ENCODE measurements at places on chromosomes 4 and X.

DNA sequence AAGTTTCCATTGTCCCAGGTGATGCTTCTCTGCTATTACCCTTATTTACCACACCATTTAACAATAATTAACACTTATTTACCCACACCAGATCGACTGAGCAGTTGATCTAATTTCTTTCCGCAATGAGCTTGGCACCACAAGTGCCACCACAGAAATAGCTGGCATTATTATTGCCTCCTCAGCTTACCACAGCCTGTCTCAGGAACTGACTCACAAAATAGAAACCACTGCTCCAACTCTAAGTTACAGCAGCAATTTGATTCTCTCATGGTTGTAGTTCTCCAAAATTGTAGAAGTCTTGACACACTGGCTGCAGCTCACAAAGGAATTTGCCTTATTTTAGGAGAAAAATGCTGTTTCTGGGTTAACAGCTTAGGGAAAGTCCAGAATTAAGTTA is 22.5 kb downstream of the ZNF721 start:
- DNase-seq: peak; percentile 37

DNA sequence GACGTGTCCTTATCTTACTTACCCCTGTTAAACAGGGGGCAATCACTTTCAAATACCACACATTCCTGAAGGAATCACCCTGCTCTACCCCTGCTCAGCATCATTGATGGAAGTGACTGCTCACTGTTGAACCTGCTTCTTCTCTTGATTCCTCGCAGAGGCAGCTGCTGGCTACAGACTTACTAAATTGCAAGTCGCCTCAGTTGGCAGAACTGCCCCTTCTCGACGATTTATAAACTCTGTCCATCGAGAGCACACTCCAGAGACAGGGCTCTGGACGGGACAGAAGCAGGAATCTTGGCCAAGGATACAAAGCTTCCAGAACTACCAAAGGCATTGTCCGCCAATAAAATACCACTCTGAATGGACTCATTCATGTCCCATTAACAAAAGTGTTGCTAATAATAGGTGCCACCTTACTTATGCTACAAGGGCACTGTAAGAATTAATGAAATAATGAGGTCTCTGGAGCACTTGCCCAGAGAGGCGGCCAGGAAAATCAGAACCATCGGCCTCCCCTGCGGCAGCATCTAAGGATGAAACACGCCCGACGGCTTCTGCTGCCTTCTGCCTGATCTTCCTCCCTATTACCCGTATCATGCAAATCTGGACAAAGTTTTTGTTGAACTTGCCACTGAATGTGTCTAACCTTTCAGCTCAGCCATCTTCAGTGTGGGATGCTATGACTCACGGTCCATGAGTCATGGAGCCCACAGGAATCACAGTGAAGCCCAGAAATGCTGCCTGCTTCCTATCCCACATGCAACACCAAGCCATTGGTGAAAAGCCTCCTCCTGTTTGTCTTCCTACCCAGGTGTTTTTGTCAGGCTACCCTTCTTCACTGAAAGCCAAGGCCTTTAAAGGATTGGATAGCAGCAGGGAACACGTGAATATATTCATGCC is 164.9 kb downstream of the MAML3 start:
- DNase-seq: peak; percentile 37

GRCh38 chr4:105191621-105192210 is 45.0 kb downstream of the TET2 start:
- DNase-seq: peak; percentile 50

DNA sequence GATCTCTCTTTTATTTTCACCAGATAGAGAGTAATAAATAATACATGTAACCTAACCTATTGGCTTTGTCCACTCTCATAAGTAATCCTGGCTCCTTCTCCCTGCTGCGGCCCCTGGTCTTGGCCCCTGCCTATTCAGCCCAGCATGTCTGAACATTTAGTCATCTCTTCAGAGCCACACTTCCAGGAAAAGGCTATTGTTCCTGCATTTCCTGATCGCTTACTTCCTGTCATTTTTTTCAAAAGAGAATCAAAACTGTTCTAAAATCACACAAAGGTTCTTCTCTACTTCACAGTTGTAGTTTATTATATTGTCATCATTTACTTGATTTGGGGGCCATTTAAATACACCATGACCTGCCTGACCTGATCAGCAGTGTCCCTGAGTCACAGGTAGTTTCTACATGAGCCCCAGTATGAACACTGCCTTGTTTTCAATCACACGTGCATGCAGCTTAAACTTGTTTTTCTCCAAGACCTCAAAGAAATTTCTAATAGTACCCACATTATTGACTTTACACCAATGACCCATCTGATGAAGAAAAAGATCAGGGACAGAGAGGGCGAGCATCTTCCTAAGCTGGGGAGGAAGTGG is 47.4 kb upstream of the KDR start:
- DNase-seq: no peak

DNA sequence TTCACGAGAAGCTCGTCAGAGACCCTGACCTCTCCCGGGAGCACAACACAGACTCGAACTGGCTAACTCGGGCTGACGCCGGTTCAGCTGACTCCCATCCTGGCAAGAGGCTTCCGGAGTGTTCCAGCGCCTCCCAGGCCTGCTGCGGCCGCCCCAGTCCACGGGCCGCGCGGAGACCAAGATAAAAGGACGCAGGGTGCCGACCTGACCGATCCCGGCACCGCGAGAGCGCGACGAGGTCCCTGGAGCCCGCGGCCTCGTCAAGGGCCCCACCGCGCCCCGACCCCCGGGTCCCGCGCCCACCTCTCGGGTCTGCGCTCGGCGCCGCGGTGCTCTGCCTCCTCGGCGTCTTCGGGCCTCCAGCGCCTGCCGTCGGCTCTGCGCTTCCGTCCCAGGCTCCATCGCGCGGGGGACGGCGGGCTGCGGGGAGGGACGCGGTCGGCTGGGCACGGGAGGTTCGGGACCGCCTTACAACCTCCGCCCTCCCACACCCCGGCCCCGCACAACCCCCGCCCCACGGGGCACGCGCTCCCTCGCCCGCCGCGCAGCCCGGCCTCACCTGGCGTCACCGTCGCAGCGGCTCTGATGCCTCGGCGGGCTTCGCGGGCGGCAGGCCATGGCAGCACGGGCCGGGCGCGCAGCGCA is 426 bp downstream of the SLBP start:
- DNase-seq: peak; percentile 55

GRCh38 chrX:13263560-13264251 is 56.1 kb downstream of the ATXN3L start:
- no peak for DNase-seq

GRCh38 chrX:143964549-143964948 is 80.7 kb downstream of the UBE2NL start:
- no peak for DNase-seq

DNA sequence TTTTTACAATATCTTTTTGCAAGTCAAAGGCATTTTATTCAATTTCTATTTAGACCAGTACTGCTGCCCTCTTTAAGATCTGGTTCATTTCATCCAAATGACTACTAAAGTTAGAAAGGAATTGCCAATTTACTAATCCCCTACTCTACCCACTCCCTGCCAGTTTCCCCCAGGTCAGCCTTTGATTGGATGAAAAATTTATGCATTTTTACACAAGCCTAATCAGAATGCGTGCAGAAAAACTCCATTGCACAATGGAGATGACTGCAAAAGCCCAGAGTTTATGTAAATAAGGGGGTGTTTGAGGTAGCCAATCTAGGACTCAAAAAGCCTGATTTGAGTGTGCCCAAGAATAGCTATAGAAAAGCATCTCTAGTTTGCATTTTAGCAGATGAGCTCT is 310.6 kb downstream of the PABPC4L start:
- DNase-seq: no peak

DNA sequence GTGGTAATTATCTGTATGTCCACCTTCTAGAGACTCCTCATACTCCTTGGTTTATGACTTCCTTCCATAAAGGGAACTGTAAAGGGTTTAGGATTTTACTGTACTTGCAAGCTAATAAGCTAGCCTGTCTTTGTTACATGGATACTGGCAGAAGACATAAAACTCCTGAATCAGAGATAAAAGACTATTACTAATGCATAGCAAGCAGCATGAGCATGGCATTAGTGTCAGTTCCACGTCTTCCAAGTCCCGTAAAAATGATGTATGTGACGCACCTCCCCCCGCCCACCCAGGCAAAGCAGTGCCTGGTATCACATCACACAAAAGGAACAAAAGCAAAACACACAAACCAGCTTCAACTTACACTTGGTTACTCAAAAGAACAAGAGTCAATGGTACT is 71.0 kb downstream of the SLC10A6 start:
- no peak for DNase-seq

- DNase-seq: no peak
Observed at GRCh38 chrX:109793191-109793590, 60.1 kb upstream of the ACSL4 start.

DNA sequence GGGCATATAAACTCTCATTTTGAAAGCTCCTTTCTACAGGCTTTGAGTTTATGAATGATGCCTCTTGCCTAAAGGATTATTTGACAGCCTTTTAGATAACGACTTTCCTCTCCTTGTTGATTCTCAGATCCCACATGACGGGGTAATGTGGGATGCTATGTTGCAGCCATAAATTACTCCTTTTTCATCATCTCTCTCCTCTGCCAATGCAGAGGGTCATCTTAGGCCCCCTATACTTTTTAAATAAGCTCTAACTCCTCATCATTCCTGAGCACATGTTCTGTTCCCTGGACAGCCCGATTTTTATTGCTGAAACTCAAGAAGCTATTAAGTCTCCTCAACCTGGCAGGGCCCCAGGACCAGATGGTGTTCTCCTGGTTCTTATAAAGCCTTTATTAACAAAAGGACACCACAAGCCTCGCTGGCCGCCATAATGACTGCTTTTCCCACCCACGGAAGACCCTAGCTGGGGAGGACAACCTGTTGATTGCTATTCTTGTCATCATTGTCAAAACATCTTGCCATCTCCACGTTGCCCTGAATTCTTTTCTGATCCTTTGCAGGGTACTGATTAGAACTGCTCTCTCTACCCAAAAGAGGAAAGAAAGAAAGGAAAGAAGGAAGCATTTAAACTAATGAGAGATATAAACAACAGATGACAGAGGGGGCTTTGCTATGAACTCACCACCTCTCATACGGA is 150.7 kb downstream of the DHX15 start:
- no peak for DNase-seq

DNA sequence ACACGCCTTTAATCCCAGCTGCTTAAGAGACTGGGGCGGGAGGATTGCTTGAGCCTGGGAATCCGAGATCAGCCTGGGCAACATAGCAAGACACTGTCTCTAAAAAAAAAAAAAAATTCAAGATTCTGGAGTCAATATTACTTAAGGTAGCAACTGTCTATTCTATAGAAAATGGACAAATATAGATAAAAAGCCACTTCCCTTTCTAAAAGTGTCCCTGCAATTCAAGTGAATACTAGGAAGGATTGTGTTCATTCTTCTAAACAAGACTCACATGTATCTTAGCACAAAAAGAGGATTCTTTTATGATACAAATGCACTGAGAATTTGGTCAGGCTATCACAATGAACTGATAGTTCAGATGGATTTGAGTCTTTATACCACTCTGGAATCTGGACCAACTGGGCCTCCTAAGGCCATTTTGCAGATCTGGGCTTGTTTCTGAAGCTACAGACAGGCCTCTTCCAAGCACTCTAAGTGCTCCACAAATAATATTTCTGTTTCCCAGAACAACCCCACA is 7.0 kb downstream of the PKD2 start:
- DNase-seq: no peak

GRCh38 chr4:24477919-24478318 is 106.4 kb downstream of the DHX15 start:
- DNase-seq: no peak

DNA sequence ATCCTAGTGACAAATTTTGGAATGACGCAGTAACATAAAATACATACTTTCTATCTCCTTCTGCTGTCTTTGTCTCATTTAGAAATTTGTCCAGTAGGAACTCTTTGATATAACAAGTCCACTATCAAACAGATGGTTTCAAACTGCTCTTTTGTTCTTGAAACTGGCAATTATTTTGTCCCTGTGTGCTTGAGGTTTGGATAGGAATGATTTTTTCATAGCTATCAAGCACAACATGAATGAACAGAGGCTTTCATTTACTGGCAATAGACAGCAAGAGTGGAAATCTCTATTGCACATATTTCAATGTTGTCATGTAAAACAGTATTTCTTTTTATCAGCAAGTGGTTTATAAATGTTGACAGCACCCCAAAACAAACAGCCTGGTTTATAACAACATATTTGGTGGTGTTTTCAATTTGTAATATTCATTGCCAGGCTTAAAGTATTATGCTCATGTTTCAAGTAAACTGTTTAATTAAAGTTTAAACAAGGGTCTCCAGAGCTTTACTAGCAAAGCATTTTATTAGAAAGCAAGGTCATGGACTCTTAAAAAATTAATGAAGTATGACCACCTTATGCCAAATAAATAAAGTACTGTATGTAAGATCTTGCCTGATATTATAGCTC is 60.0 kb downstream of the TIGD2 start:
- DNase-seq: no peak

- no peak for DNase-seq
Observed at GRCh38 chr4:151469970-151470369, 61.0 kb downstream of the FHIP1A start.

DNA sequence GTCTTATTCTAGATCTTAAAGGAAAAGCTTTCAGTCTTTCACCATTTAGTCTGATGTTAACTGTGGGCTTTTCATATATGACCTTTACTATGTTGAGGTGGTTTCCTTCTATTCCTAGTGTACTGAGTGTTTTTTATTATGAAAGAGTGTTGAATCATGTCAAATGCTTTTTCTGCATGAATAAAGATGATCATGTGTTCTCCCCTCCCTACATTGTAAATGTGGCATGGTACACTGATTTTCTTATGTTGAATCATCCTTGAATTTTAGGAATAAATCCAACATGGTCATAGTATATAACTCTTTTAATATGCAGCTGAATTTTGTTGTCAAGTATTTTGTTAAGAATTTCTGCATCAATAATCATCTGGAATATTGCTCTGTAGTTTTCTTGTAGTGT is 4.3 kb downstream of the CLGN start:
- DNase-seq: no peak

DNA sequence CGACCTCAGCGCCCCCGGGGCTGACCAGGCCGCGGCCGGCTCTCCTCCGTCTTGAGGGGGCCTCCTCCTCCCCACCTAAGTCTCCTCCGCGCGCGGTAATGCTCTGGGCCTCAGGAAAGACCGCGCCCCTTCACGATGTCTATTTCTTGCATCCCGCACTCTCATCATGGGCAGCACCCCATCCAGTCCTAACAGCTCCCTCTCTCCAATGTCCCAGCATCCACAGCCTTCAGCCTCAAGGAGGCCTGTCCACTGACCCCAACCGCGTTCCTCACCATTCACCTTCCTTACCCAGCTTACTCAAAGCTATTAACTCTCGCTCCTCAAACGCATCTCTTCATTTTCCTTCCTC is 77.5 kb downstream of the MAGED4 start:
- DNase-seq: no peak

DNA sequence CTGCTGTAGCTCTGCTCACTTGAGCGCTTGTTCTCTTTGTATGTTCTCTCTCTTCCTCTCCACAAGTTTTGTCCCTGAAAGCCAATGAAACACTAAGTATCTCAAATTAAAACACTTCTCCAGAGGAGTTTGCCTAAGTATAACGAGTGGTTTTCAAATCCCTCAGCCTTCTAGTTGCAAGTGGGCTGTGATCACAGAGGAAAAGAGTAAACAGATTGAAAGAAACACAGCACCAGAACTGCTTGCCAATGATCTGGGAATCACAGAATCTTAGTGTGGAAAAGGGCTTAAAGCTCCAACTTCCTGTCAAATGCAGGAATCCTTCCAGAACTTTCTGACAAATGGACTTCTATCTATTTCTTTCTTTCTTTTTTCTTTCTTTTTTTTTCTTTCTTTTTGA is 4.8 kb upstream of the PRSS12 start:
- no peak for DNase-seq

Measured in activated CD4-positive, alpha-beta T cell treated with anti-CD3 and anti-CD28 coated beads, Interleukin-2, Interleukin-6, amounts not matched to agents 100 ng/mL and 50 ng/mL, durations not matched to agents 16 hours and 8 hours (primary cell).